ENCODE measurements at places on chromosomes 1 and 21.

DNA sequence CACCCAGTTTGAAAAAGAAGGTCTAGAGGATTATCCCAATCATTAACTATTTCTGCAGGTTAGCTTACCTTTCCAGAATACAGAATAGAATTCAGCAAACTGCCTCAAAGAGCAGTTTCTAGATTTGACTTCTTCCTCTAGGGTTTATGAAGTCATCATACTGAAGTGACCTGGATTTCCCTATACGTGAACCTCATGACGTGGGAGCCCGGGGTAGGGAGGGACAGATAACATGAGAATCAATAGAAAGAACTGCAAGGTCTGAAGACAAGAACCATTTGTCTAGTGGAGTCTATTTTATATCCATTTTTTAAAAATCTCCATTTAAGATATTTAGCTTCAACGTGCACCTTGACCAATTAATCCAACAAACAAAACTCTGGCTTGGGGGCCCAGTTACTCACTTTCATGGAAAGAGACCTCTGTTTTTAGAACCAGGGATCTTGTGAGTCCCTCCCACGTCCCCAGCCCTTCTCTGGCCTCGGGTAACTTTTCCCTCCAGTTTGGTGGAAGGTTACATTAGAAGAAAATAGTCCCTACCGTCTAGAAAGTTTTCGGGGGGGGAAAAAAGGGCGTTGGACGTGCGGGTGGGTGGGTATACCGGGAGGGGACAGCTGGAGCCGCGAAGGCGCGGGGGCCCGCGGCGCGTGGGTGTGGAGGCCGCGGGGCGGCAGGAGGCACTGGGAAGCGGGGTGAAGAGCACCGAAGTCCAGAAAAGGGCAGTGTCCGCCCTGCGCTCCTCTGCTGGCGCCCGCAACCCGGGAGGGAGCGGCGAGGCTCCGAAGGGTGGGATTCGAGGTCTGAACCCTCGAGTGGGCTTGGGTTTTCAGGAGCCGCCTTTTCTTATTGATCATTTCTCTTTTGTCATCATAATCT lies 13.8 kb upstream of the POGZ start:
- DNase-seq = peak; percentile 57

DNA sequence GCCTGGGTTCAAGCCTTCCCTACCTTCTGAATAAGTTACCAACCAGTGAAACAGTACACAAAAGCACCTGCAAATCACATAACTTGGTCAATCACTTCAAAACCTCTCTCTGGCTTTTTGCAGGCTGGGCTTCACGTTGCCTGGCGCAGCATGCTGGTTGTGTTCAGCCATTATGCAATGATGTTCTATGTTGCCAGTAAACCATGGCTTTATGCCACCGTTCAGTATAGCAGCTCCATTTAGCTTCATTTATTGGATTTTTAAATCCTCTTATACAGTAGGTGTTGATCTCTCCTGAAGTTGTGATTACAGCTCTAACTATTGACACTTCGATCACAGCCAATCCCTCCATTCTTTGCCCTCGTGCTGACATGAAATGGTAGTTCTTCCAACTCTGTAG lies 233.6 kb upstream of the PTBP2 start:
- no peak for DNase-seq

DNA sequence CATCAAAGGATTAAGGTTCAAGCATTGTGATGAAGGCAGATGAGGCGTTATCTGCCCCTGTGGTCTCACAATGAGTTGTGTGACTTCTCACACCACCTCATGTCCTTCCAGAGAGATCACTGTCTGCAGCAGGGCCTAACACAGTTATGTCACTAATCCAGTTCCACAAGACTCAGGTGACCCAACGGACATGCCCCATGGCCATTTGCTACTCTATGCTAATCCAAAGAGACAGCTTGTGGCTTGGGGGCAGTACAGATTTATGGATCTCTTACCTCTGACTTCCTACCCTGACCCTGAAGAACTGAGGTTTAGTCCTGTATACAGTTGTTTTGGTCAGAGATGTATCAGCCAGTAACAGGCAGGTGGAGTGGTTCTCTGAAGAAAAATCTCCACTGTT lies 147.1 kb downstream of the GLUL start:
- DNase-seq = no peak

- DNase-seq = no peak
Observed at GRCh38 chr1:157272729-157273524, 134.7 kb upstream of the ETV3 start.

DNA sequence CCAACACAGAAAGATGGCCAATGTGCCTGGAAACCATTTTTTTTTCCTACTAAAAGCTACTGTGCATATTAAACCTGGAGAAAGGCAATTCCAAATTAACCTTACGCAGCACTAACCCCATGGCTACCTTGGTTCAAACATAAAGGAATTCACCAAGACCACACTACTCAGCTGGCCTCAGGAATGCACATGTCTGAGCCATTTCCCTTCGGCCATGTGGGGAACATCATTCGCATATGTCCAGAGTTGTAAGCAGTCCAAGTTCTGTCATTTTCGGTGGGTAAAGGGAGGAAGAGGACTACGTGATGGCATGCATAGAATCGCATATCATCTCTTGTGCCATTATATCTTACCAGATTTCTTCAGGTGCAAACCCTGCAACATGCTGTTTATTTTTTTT lies 175.4 kb downstream of the NTMT2 start:
- DNase-seq = peak; percentile 18

DNA sequence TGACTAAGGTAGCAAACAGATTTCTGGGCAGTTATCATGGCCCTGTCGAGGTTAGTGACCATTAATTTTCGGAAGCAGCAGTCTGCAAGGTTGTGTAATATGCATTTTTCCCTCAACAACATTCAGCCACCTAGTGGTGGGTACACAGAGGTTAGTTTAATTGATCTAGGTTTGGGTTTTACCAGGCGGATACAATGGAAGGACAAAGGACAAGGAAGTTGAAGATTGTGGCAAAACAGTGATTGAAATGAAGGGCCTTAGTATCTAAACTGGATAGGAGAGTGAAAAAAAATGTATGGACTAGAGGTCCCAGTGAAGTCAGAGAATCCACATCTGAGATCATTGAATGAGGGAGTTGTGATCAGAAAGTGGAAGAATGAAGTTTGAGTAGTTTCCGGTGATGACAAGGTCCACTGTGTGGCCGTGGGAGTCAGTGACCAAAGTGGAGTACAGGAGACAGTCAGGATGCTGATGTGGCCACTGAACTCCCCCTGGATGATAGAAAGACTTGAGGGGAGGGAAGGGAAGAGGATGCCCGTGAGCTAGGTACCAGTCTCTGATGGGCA lies 2.8 kb downstream of the ARMH1 start:
- DNase-seq = peak; percentile 65

- no peak for DNase-seq
Observed at GRCh38 chr1:211326140-211326527, 499 bp upstream of the TRAF5 start.

DNA sequence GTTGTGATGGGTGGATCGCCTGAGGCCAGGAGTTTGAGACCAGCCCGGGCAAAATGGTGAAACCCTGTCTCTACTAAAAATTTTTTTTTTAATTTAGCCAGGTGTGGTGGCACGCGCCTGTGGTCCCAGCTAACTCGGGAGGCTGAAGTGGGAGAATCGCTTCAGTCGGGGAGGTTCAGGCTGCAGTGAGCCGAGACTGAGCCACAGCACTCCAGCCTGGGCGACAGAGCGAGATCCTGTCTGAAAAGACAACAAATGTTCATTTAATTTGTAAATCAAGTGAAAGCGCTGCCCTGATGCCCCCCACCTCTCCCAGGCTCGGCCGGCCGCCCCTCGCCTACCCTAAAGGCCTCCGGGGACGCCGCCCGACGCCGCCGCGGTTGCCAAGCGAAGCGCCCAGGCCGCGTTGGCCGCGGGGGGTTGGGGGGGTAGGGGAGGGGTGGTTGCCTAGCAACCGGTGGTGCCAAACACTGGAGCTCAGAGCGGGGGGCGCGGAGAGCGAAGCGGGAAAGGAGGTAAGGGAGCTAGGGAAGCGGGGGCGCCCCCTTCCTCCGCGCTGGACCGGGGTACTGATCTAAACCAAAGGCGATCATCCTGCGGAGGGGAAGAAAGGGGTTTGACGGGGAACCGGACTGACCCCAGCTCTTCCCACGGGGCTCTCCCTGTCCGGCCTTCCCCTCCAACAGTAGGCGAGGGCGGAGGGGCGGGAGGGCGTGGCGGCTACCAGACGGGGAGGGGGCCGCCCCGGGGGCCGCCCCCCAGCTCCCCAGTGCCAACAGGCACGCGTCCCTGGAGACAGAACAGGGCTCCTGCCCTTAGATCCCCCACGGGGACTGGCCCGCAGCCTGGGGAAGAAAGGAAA lies at the start of gene TEKT2:
TEKT2 (plus strand) TSS at position 460 of the 862 bp plus-strand sequence. CDS start 828 bp downstream, outside the sequence.
- DNase-seq = peak; percentile 22

- peak; percentile 82 for DNase-seq
Observed at GRCh38 chr1:94925561-94926125, 1.3 kb downstream of the CNN3 start.

- DNase-seq = no peak
Observed at GRCh38 chr1:111598544-111598943, 21.0 kb upstream of the RAP1A start.

DNA sequence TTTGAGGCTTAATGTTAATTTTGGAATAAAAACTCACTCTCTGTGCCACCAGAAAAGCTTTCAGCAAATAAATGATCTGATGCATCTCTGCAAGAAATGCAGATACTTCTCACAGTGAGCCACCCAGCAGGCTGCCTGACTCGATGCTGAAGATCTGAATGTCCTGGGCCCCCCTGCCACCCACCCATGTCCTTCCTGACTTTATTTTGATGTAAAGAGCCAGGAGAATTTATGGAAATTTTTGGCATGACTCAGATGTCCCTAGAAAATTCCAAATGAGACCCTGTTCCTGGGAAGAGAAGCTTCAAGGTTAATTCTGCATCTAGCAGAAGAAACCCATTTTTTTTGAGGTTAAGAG lies 62.8 kb upstream of the COA6 start:
- DNase-seq = no peak

DNA sequence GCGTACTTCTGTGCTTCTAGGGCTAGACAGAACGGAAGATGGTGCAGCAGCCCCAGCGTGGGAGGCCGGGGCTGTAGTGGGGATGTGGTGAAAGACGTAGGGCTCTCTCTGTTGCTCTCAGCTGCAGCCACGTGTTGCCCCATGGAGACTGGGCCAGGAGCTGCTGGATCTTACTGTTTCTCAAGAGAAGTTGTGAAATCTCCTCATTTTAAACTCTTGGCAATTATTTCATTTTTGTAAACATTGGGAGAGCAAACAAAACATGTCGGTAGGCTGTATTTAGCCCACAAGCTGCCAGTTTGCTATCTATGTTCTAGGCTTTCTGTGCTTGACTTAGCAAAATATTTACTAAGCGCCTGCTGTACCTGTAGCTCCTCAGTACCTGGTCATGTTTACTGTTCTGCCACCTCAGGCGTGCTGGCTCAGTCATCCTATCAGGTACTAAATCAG lies 15.9 kb upstream of the ELOA start:
- DNase-seq = peak; percentile 98

DNA sequence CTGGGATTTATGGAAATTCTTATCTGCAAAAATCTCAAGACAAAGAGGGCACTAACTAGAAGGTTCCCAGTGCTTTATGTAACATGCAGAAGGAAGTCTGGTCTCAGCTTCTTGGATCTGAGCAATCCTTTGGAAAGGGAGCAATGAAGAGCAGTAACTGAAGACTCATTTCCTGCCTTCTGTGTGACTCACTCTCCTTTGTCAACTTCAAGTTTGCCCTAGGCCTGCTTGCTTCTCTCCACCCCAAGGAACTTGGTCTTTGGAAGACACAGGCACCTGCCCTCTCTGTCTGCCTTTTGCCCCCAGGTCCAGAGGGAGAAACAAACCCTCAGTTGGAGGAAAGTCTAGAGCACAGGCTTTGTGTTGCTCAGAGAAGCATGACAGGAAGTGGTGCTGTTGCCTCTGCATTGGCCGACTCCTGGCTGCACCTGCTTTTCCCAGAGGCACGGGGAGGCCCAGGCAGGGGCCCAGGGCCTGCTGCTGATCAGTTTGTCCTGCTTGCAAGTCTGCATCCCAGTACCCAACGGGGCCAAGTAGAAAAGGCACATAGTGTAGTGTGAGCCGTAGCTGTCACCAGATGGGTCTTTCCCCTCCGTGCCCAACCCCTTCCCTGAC lies 137.2 kb downstream of the DHRS3 start:
- peak; percentile 81 for DNase-seq

DNA sequence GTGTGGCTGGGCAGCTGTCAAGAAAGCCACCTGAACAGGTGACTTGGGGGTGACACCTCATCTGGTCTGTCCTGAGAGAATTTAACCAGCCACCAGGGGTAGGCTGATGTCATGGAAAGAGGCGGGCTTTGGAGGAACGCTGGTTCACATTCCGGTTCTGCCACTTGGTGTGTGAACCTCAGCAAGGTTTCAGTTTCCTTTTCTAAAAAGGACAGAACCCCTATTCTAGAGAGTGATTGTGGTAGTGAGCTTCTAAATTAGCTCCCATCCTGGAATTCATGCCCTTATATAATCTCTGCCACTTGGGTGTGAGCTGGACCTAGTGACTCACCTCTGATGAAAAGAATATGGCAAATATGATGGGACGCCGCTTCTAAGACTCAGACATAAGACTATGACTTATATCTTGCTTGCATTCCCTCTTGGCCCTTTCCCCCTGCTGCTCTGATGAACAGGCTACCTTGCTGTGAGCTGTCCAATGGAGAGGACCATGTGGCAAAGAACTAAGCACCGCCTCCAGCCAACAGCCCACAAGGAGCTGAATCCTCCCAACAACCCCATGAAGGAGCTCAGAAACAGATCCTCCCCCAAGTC lies 332.1 kb downstream of the RRAGC start:
- no peak for DNase-seq

- DNase-seq = no peak
Observed at GRCh38 chr1:167328306-167328815, 107.7 kb downstream of the POU2F1 start.

DNA sequence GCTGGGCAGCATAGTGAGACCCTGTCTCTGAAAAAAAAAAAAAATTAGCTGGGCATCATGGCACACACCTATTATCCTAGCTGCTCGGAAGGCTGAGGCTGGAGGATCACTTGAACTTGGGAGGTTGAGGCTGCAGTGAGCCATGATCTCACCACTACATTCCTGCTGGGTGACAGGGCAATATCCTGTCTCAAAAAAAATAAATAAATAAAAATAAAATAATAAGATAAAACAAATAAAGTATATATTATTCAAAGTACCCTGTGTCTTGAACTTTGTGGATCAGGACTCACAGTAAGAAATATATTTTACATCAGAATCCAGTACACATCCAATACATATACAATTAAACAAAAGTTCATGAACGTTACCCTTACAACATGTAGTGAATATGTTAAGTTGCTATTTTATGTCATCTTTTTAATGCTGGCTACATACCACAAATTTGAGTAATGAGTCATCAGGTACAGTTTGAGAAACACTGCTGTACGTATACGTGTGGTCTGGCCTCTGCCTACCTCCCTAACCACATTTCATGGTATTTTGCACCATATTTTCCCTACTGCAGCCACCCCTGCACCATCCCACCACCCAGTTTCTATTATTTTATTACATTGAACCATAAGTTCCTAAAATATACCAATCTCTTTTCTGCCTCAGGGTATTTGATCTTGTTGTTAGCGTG lies 4.4 kb downstream of the NME7 start:
- DNase-seq = peak; percentile 84

GRCh38 chr21:43866260-43866629 lies 1.2 kb downstream of the AGPAT3 start:
- peak; percentile 71 for DNase-seq

Measured in fibroblast of villous mesenchyme (primary cell).